NCI-H1105 (cell line): ENCODE measurements at places on chromosomes 16 and 17.

- peak; percentile 50 for DNase-seq
Observed at GRCh38 chr16:58000706-58001676, at the start of gene USB1. USB1 (plus strand) TSS chr16:58001407; CDS start chr16:58001484, 77 bp downstream.

- DNase-seq, result no peak
Observed at GRCh38 chr17:57808882-57809281, 41.0 kb downstream of the MRPS23 start.

DNA sequence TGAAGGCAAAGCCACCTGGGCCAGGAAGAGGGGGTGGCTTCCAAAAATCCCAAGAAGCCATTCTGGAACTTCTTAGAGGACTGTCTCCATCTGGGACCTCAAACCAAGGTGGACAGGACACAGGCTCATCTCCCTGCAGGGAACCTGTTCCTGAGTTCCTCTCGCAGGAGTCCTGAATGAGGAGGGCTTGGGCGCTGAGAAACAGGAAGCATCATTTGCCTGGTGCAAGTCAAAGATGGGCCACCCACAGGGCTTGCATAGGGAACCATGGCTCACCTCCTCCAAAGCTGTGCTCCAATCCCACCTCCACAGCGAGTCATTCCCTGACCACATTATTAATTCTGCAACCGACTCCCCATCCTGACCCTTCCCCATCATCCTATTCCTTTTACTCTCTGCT lies 55.0 kb upstream of the RPL38 start:
- DNase-seq, result no peak

DNA sequence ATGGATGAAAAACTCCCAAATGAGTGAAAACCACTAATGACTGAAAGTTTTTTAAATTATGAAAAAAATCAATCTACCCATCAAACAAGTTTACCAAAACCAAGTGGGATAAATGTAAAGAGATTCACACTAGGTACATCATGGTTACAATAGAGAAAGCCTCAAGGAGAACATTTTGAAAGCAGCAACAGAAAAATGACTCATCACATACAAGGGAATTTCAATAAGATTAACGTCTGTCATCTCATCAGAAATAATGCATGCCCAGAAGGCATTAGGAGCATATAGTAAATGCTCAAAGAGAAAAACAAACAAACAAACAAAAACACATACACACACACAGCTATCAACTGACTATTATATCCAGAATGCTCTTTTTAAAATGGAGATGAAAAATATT lies 261.8 kb upstream of the KIF2B start:
- no peak for DNase-seq
